Fibroblast of the aortic adventitia (primary cell): ENCODE measurements at places on chromosomes 1 and 21. TPM values are rescaled to one million over a fixed set of nuclear protein-coding genes. Genes with fewer than 3 reads are reported as not detected.

The LEMD1 gene
- total RNA-seq = 0.36 TPM in 1 of 2 replicates, not detected in the other

The CPTP gene
- total RNA-seq = 9.4 and 17.7 TPM in 2 replicates

The C1QA gene
- total RNA-seq = not detected in 2 replicates

The HMCN1 gene
- 95.4 and 106 TPM in 2 replicates for total RNA-seq

The DNALI1 gene
- 7.4 and 13.7 TPM in 2 replicates for total RNA-seq

The MYBPH gene
- 0.08 TPM in 1 of 2 replicates, not detected in the other for total RNA-seq

The SEC22B gene
- total RNA-seq = 23.5 and 70.3 TPM in 2 replicates

The DCLRE1B gene
- total RNA-seq = 2.5 and 14.1 TPM in 2 replicates

The FAM163A gene
- total RNA-seq = not detected in 2 replicates
